GM18507 (cell line): ENCODE measurements at places on chromosomes 13 and 19.

DNA sequence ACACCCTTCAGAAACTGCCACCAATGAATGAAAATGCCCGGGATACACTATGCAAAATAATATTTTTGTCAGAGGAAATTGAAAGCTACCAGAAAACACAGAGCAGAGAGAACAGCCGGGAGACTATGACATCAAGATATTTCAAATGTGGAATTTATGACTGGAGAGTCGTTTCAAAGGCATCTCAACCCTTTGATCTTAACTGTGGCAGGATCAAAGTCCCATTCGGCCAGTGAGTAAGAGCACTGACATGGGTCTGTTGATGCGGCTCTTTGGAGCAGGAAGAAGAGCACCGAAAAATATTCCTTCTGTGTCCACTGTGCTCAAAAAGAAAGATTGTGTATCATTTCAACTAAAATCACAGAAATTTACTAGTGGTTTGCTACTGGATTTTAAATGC, 201.9 kb downstream of the RFC3 start:
- no peak for DNase-seq

DNA sequence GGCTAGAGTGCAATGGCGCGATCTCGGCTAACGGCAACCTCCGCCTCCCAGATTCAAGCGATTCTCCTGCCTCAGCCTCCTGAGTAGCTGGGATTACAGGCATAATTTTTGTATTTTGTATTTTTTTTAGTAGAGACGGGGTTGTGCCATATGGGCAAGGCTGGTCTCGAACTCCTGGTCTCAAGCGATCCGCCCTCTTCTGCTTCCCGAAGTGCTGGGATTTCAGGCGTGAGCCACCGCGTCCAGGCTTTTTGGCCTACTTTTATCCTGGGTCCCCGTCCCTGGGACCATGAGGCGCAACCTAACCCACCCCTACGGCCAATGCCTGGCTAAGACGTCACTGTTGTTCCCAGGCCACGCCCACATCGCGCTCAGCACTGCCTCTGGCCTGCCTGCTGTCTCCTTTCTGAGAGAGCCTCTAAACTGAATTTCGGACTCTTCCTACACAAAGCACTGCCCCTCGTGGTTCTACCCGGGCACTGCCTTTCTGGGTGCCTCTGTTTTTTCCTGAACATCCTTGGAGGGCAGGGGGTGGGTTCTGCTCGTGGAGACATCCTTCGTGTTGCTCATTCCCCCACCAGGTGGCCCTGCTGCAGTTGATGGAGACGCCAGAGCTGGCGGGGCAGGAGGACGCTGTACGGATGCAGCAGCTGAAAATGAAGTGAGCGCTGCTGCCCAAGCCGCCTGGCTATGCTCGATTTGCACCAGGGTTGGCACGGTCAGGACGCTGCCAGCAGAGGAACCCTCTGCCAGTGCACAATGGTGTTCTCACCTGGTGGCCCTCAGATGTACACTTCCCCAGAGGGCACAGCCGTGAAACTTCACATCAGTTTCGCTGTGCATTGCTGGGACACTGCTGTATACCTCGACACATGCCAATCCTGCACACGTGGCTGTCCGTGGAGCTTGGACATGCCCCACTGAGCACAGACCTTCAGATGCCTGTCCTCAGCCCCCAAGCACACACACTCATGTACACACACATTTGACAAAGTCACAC, 2.0 kb downstream of the REX1BD start:
- DNase-seq = no peak

DNA sequence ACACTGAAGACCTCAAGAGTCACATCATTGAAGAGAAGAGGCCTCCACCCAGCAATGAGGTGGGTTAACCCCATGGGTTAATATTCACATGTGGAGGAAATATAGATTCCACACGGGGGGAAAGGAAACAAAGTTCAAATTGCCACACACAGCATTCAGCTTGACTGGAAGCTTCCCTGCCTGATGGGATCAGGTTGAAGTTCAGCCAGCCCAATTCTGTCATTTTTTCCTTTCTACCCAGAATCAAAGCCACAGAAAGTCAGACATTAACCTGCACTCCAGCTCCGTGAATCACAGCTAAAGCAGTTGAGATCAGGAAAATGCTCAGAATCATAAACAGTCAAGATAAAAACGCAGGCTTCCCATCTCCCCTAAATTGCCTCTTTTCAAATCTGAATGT, 208.7 kb upstream of the OBI1 start:
- no peak for DNase-seq

DNA sequence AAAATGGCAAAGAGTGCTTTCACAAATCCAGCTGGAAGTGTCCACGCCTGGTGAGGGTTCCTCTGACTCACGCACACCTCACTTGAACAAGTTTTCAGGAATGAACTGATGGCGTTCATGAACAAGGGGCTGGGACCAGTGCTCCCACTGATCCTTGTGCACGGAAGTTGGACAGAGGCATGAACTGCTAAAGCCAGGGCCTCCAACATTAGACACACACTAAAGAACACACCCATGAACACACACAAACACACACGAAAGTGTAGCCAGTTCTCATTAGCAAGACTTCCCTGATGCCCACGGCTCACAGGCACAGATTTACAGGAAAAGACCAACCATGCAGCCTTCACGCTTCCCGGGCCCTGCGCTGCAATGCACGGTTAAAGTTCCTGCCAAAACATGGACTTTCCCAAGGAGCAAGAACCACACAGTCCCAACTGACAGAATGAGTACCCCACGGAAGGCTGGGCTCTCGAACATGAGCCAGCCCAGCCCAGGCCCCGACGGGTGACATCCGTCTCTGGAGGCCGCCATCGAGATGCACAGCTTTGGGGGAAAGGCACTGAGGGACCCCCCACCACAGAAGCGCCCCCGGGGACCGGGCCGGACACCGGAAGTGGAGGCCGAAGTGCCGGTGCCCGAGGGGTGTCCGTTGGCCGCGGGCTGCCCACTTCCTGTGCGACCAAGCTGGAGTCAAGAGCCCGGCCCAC, 808 bp downstream of the DNMT1 start:
- DNase-seq = peak; percentile 11

DNA sequence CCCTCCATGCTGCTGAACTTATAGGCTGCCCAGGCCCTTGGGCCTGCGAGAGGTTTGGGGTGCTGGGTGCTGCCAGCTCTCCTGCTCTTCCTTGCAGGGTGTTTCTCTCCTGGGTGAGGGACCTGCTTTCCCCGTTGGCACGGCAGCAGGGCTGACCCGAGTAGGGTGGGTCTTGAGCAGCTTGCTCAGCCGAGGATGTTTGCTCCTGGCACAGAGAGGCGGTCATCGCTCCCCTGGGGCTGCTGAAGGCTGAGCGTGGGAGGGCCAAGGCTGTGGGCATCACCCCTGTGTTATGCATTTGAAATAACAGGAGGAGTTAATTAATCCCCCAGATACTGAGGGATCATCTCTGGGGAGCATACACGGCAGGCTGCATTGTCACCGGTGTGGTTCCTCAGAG, 5.3 kb downstream of the KCTD15 start:
- DNase-seq = no peak

GRCh38 chr19:35216833-35217648, 11.5 kb downstream of the FAM187B start:
- DNase-seq = no peak

GRCh38 chr13:66994517-66995202, 235.5 kb downstream of the PCDH9 start:
- no peak for DNase-seq

GRCh38 chr13:50156140-50156539, 140.9 kb downstream of the KCNRG start:
- no peak for DNase-seq

DNA sequence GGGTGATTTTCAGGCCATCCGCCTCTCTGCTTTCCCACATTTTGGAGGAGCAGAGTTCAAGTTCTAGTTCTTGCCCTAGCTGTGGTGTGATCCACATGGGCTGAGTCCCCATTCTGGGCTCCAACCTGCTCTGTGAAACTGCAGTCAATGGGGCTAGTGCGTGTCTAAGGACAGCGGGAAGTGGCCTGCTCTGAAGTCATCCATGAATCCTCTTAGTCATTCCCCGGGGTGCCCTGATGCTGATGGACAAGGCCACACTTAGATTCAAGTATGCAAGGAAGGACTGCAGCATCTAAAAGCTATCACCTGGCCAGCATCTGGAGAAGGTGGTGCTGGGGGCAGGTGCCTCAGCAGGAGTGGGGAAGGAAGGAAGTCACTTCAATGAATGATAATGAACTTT, 94.6 kb downstream of the TSHZ3 start:
- no peak for DNase-seq

GRCh38 chr13:87259479-87260083, 411.6 kb upstream of the SLITRK5 start:
- DNase-seq = no peak

DNA sequence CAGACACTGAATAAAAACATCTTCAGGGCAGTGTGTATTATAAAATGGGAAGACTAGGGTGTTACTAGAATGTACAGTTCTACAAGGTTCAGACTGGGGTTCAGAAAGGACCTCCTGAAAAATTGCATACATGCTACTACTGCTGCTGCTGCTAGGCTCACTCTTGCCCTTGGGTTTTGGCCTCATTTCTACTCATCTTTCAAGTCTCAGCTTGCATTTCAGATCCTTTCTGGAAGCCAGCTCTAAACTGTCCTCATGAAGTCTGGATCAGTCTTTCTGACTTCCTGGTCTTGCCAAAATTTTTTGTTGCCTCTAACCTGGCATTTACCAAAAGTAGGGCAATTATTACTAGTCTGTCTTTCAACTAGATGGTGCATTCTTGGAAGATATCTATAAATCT, 393.3 kb downstream of the DIAPH3 start:
- DNase-seq = no peak

GRCh38 chr13:59880468-59880867, 283.3 kb downstream of the DIAPH3 start:
- DNase-seq = no peak

- DNase-seq = no peak
Measured at GRCh38 chr13:38697197-38697596, 10.3 kb downstream of the FREM2 start.

- DNase-seq = no peak
Measured at GRCh38 chr19:34181111-34181864, 9.0 kb downstream of the LSM14A start.

DNA sequence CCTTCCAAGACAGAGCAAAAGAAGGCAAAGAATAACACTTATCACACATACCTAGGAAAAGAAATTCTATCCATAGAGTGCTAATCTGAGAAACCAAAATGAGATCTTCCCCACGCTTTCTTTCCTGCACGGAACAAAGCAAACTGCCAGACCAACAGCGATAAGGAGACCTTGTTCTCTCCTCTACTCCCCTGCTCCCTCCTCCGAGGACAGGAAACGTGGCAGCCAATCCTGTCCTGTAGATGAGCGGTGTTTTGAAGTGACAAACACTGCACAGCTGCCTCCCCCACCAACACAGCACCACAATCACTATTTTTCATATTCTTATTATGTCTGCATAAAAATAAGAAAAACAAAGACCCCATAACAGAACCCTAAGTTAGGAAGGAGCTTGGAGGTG, 113.9 kb upstream of the IRS2 start:
- DNase-seq = no peak

GRCh38 chr13:74272826-74273225, 138.6 kb upstream of the KLF12 start:
- no peak for DNase-seq

DNA sequence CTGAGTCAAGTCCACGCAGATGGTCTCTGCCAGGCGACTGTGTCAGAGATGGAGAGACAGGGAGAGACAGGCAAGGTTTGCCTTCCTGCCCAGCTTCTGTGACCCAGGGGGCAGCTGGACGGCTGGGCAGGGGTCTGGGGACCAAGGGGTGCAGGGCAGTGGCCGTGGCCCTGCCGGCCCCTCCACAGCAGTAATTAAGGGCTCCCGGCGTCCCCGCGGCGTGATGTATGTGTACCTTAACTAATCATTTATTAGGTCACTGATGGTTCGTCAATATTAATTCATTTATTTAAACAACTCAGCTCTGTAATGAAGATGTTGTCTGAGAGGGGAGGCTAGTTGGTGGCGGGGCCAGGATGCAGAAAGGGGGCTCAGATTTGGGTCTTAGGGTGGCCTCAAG, 28.6 kb upstream of the TCF3 start:
- DNase-seq = no peak

- no peak for DNase-seq
Measured at GRCh38 chr13:95391362-95391761, 90.1 kb upstream of the ABCC4 start.

GRCh38 chr19:51503286-51503817, 1.8 kb upstream of the SIGLEC12 start:
- no peak for DNase-seq

DNA sequence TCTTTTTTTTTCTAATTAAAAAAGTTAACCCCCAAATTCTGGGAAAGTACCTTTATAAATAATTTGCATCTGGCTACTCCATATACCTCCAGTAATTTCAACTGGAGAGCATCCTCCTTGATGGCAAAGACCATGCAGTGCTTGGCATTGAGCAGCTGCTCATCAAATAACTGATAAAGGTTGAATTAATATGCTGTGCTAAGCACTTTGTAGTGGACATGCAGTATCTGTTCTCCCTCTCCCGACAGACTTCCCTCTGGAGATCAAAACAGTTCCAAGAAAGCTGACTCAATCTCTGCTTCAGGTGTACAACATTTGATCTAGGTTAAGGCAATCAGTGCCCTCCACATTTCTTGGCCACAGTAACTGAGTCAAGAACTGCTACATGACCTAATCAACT, 3.3 kb downstream of the SPRYD7 start:
- DNase-seq = no peak

GRCh38 chr13:111458739-111459138, 138.3 kb downstream of the TEX29 start:
- no peak for DNase-seq

DNA sequence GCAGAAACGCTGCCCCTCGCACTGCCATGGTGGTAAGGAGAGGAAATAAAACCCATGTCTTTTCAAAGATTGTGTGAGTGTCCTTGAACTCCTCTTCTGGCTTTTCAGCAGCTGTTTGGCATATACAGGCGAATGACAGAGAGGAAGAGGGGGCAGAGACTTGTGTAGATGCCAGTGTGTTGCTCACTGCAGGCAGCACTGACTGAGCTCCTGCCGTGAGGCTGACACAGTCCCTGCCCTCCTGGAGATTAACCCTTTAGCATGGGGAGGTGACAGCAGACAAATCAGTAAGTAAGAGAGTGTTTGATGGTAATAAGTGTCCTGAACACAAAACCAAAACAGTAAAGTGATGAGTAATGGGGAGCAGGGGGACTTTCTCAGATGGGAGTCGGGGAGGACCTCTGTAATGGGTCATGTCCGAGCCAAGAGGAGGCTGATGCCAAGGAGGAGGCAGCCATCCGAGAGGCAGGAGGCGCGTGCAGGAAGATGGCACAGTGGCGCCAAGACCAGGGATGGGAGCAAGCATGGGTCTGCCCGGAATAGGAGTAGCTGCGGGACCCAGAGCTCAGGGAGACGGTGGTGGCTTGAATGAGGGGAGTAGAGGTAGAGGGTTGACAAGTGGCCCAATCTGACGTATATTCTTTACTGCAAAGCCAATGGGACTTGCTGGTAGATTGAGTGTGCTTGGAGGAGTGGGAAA, 182.2 kb downstream of the FOXO1 start:
- DNase-seq = no peak

- DNase-seq = no peak
Measured at GRCh38 chr19:48967346-48968178, 2.5 kb downstream of the FTL start.

DNA sequence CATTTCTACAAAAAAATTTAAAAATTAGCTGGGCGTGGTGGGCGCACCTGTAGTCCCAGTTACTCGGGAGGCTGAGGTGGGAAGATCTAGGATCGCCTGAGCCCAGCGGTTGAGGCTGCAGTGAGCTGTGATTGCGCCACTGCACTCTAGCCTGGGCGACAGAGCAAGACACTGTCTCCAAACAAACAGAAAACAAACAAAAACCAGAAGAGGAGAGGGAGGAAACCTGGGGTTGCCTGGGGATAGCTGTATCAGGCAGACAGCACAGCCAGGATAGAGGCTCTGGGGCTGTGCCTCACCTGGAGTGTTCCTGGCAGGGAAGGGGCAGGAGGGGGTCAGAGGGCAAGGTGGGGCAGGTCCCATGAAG, 2.6 kb upstream of the POLR2E start:
- DNase-seq = no peak
